Cardiac septum (tissue), 1 donor: ENCODE measurements at places on chromosomes 11 and 22. TPM values are rescaled to one million over a fixed set of nuclear protein-coding genes. Genes with fewer than 3 reads are reported as not detected.
A peak's percentile ranks its signal among the peaks of the same experiment; 100 is the strongest.

GRCh38 chr11:128391811-128392210 lies 195.5 kb downstream of the ETS1 start:
- no peak for DNase-seq

DNA sequence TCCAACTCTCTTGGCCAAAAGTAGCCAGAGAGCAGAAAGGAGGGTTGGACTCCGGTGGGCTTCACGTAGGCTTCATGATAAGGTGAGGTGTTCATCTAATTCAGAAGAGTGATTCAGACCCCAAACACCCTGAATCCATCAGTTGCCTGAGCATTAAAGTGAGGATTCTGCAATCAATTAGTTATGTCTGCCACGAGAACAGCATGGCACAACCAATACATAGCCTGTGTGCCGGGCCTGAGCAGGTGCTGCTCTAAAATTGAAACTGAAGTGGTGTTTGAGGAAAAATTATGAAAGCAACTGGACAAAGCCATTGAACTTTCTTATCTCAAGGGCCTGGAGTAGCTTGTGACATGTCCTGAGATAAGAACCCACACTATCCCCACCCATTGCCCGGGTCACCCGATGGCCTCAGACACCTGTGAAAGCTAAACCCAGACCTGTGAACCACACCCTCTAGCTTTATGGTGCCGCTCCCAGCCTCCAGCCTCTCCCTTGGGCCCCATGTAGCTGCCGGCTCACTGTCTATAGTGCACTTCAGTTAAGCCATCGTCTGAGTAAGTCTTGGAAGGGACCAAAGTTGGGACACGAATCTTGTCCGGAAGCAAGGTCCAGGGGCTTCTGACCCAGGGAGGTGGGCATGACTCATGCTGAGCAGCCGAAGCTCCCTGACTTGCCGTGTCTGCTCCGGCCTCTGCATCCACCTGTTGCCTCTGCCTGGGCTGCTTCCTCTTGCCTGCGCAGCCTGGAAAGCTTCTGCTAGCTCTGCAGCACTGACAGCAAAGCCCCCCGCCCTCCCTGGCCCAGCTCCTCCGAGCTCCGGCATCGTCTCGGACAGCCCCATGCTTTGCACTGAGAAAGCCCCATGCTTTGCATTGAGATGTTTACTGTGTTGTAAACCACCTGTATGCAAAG lies 5.7 kb upstream of the MYEOV start:
- no peak for DNase-seq

GRCh38 chr22:22682807-22683667 lies 38.6 kb downstream of the GGTLC2 start:
- DNase-seq = no peak

DNA sequence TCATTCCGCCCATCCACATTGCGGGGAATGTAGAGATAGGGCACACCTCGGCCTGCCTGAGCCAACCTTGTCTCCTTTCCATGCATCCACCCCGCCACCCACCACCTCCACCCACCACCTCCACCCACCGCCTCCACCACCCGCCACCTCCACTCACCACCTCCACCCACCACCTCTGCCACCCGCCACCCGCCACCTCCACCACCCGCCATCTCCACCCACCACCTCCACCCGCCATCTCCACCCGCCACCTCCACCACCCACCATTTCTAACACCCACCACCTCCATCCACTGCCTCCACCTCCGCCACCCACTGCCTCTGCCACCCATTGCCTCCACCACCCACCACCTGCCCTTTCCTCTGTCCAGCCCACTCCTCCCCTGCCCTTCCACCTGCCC lies 78.4 kb downstream of the IGLL1 start:
- peak; percentile 63 for DNase-seq

DNA sequence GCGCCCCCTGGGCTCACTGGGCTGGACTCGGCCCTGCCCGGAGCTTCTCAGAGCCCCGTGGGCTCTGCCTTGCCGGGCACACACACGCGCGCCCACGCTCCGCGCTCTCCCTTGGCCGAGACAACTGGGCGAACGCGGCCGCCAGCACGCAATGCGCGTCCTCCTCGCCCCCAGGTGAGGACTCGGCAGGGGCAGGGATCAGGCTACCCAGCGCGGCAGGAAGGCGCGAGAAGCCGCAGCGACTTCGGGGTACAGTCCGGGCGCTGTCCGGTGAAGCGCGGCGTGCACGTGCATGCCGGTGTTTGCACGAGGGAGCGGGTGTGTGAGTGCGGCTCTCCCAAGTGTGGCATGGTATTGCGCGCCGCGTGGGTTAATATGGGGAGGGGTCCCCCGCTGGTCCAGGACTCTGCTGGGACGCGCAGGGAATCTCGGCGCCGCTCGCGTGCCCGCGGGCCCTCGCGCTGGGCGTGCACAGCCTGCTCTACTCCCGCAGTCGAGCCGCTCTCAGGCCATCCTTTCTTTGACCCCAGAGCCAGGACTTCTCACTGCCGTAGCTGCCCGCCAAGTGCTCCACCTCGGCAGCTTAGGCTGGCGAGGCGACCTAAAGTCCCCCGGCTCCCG lies 5.4 kb downstream of the WNT7B start:
- DNase-seq = no peak

DNA sequence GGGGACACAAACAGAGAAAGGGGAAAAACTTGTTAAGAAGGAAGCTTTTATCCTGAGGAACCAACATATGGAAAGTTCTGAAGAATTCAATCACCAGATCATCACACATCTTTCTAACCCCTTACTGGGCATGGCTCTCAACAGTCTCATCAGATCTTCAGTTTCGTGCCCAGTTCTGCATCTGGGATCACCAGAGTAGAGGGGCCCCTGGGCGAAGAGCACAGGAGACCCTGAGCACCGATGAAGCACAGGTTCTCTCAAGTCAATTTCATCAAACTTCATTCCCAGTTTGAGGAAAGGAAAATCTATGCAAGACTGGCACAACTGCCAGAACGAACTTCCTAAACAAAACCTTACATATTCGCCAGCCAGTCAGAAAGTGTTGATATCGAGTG lies 8.5 kb upstream of the PYGM start:
- DNase-seq = peak; percentile 20

DNA sequence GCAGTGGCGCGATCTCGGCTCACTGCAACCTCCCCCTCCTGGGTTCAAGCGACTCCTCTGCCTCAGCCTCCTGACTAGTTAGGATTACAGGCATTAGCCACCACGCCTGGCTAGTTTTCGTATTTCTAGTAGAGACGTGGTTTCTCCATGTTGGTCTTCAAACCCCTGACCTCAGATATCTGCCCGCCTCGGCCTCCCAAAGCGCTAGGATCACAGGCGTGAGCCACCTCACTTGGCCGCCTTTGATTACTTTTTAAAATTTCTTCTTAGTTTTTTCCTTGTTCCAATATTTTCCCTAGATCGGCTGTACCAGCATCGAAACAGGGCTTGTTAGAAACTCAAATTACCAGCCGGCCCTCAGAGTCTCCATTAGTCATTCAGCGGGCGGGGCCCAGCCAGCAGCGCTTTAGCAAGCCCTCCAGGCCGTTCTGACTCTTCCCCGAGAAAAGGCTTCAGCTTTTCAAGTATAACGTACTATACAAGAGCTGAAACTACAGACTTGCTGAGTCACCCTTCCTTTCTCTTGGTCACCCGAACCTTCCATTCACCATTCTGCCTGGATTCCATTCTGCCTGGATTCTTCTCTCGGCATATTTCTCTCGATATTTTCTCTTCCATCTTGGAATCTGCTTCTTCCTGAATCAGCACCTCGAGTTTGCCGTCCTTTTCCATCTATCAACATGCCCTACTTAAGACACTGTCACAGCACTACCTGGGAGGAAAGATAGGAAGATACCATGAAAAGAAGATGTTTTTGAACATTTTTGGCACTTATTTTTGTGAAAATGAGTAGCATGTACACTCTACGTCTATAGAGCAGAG lies 6.7 kb upstream of the CAPRIN1 start:
- no peak for DNase-seq

- no peak for DNase-seq
Observed at GRCh38 chr22:19928207-19928606, 13.4 kb upstream of the COMT start.

GRCh38 chr11:101436511-101437142 lies 147.2 kb downstream of the TRPC6 start:
- no peak for DNase-seq

DNA sequence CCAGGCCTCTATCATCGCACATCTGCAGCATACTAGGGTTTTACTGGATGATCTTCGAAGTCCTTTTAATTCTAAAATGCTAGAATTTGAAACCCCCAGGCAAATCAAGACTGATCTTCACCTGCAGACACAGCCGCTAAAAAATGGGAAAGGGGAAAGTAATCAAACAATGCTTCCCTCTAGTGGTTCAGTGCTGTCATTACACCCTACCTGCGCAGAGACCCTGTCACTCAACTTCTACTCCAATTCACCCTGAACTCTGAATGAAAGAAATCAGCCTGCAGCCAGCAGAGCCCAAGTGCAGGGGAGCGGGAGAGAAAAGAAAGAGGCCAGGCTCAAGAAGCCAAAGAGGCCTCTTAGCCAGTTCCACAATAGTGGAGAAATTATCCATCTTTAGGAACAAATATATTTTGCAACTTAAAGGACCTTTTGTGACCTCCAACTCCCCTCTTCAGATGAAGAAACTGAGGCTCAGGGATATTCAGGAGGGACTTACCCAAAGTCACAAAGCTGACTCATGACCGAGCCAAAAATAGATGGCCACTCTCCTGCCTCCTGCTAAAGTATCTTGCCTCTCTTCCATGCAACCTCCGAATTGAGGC lies 33.0 kb downstream of the SERGEF start:
- no peak for DNase-seq

DNA sequence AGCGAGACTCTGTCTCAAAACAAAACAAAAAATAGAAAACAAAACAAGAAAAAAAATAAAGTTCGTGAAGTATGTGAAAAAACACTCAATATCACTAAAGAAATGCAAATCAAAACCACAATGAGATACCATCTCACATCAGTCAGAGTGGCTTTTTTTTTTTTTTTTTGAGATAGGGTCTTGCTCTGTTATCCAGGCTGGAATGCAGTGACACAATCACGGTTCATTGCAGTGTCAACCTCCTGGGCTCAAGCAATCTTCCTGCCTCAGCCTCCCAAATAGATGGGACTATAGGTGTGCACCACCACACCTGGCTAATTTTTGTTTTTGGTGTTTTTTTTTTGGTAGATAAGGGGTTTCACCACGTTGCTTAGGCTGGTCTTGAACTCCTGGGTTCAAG lies 37.5 kb downstream of the ATG16L2 start:
- no peak for DNase-seq

DNA sequence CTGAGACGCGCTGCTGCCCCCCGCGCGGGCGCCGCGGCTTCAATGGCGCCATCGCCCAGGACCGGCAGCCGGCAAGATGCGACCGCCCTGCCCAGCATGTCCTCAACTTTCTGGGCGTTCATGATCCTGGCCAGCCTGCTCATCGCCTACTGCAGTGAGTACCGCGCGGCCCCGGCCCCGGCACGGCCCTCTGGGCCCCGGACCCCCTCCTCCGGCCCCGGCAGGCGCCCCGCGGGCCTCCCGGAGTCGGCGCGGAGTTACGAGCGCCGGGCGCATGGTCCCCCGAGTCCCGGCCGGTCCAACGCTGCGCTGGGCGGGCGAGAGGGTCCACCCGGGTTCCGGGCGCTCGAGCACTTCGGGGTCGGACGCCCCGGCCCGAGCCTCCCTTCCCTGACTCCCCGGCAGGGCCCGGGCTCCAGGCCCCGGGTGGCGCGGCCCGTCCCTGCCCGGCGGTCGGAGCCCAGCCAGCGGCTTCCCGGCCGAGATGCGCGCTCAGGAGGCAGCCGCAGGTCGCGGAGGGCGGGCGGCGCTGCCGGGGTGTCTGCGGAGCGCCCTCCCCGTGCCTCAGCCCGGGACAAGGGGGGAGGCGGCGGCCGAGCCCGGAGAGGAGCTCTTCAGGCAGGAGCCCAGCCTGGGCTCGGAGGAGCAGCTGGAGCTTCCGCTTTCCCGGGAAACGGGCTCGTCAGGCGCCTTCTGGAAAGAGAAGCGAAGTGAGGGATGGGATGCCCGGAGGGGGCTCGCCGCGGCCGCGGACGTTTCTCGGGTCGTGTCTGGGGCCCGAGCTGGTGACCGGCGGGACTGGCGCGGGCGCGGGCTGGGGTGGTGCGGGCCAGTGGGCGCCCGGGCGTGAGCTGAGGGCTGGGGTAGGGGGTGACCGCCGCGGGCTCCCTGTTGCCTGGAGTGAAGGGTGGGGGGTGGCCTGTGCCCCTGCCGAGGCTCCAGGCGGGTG lies 1337.8 kb downstream of the BRD1 start:
- DNase-seq = peak; percentile 51

DNA sequence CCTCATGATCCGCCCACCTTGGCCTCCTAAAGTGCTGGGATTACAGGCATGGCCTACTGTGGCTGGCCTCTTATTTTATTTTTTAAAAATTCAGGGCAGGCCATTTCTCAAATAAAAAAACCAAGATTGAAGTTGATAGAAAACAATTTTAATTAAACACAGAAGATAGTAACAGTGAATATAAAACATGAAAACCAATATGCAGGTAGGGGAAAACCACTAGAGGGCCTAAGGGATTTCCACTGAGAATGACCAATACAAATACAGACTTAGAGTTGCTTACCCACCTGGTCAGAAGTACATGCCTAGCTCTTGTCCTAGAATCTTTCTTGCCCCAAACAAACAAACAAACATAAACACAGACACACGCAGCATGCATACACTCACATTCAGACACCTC lies 1.7 kb upstream of the RTCB start:
- DNase-seq = no peak

DNA sequence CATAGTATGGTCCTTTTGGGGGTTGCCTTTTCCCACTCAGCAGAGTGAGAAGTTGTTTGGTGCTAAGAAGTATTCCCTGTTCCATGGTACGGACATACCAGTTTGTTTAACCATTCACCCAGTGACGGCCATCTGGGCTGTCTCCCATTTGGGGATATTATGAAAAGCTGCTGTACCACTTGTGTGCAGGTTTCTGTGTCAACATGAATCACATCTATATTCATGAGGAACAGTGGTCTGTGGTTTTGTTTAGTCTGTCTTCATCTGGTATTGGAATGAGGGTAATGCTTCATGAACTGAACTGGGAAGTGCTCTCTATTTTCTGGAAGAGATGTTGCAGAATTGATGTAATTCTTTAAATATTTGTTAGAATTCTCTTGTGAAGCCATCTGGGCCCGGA lies 89.5 kb downstream of the TRMU start:
- no peak for DNase-seq

GRCh38 chr11:86021377-86021776 lies 47.5 kb downstream of the PICALM start:
- no peak for DNase-seq

KRTAP5-11 gene
- not detected for total RNA-seq

CARD18 gene
- total RNA-seq = not detected

RAG1 gene
- 1.2 TPM for total RNA-seq

DCDC1 gene
- not detected for total RNA-seq

LAMTOR1 gene
- 79.3 TPM for total RNA-seq

SLC1A2 gene
- 8.8 TPM for total RNA-seq

RTN4RL2 gene
- 0.73 TPM for total RNA-seq

IFITM5 gene
- not detected for total RNA-seq

FBLN1 gene
- 70.1 TPM for total RNA-seq

CEND1 gene
- 0.65 TPM for total RNA-seq

SCN4B gene
- total RNA-seq = 17.0 TPM
